GM23338 (cell line): ENCODE measurements at places on chromosomes 11 and 22. TPM values are rescaled to one million over a fixed set of nuclear protein-coding genes. Genes with fewer than 3 reads are reported as not detected.

- peaks cover 22% of the 10 kb centered on the region; the same call in 1 of the 2 replicates for H3K4me1 ChIP-seq
- H3K27ac ChIP-seq = 0 out of 2 replicates have a peak overlapping the region, but pooled peaks have one; percentile 1
- no peaks in the 10 kb centered on the region for H3K36me3 ChIP-seq
- no peaks in the 10 kb centered on the region for H3K27me3 ChIP-seq
These were observed 982 bp downstream of the APOBEC3H start for GRCh38 chr22:39098026-39098425.

- H3K27me3 ChIP-seq = no peaks in the 10 kb centered on the region
- H3K36me3 ChIP-seq = no peaks in the 10 kb centered on the region; the same call in 1 of the 2 replicates
- H3K27ac ChIP-seq = no peak overlapping the region
- H3K4me1 ChIP-seq = peaks cover 29% of the 10 kb centered on the region
- DNase-seq = peak; percentile 65
These were observed 539 bp downstream of the EIF4ENIF1 start for GRCh38 chr22:31488988-31489617.

- peaks cover 9% of the 10 kb centered on the region for H3K4me1 ChIP-seq
- no peak overlapping the region for H3K4me3 ChIP-seq
- H3K27me3 ChIP-seq = no peaks in the 10 kb centered on the region
These were observed 11.9 kb upstream of the MDK start for GRCh38 chr11:46369458-46370152.

DNA sequence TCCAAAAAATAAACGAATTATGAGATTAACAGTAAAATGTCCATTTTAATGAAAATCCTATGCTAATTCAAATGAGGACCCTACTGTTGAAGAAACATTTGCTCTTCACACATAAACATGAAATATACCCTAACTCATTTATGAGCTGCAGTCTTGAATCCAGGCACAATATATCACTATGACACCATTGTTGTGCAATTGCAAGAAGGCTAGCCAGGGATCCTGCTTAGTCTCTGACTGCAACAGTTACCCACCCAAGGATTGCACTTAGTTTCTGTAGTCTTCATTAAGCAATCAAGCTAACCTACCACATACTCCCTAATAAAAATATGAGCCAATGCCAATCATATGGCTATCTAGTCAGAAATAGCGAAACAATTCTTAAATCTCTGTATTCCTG, 981.0 kb upstream of the FAT3 start:
- no peak for DNase-seq
- no peaks in the 10 kb centered on the region for H3K27me3 ChIP-seq
- H3K4me3 ChIP-seq = no peak overlapping the region
- no peaks in the 10 kb centered on the region for H3K36me3 ChIP-seq

- peak overlapping the region; percentile 90; the same call in 1 of the 2 replicates for H3K27ac ChIP-seq
- no peaks in the 10 kb centered on the region for H3K27me3 ChIP-seq
- peak overlapping the region; percentile 31; the same call in 1 of the 2 replicates for H3K4me3 ChIP-seq
- DNase-seq = peak; percentile 85
- no peaks in the 10 kb centered on the region for H3K36me3 ChIP-seq
These were observed 59.1 kb upstream of the ARFGAP3 start for GRCh38 chr22:42915980-42916765.

GRCh38 chr11:117941976-117942654, 12.9 kb upstream of the TMPRSS13 start:
- no peak for DNase-seq
- no peak overlapping the region for H3K27ac ChIP-seq
- H3K27me3 ChIP-seq = no peaks in the 10 kb centered on the region
- no peaks in the 10 kb centered on the region for H3K4me1 ChIP-seq
- no peaks in the 10 kb centered on the region for H3K36me3 ChIP-seq

DNA sequence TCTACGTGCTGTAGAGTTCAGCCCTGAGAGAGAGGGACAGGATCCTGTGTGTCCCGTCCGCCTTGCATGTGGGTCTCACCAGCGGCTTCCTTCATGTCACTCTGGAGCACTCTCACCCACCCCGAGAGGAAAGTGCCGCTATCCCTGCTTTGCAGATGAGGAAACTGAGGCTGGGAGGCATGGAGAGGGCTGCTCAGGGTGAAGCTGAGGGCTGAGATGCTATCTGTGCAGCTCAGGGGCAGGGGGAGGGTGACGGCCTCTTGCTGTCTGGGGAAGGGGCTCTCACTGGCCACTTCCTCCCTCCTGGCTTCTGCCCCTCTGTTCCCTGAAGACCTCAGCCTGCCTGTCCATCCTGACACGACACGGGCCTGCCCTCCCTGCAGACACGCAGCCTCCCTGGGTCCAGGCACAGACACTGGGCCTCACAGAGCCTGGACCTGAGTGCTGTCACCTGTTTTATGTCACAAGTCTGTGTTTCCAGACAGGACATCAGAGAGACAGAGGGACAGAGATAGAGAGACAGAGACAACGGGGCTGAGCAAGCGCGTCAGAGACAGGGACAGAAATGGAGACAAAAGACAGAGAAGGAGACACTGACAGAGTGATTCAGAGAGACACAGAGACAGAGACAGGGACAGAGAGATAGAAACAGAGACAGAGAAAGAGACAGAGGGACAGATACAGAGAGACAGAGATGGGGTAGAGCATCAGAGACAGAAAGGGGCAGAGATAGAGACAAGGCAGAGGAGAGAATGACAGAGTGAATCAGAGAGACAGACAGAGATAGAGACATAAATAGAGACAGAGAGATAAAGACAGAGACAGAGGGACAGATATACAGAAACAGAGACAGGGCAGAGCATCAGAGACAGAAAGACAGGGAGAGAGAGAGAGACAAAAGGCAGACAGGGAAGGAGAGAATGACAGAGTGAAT, 53.1 kb downstream of the MCM5 start:
- peaks cover 7% of the 10 kb centered on the region; the same call in 1 of the 2 replicates for H3K4me1 ChIP-seq
- H3K27me3 ChIP-seq = no peaks in the 10 kb centered on the region
- DNase-seq = no peak

DNA sequence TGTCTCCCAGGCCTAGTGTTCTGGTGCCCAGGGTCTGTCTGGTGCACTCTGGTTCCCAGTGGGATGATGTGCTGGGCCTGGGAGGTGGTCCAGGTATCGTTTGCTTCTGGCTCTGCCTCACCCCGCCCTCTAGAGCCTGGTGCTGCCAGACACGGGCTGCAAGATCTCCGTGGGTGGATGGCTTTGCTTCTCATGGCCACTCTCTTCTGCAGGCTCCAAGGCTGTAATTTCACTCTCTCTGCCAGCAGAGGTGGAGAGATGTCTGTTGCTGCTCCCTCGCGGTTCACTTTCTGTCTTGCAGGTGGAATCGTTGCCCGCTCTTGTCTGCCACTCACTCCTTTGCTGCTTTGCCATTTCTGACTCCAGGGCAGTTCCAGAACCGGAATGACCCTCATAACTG, 13.4 kb downstream of the NADSYN1 start:
- no peaks in the 10 kb centered on the region for H3K4me1 ChIP-seq
- no peak overlapping the region for H3K4me3 ChIP-seq
- no peaks in the 10 kb centered on the region for H3K27me3 ChIP-seq

DNA sequence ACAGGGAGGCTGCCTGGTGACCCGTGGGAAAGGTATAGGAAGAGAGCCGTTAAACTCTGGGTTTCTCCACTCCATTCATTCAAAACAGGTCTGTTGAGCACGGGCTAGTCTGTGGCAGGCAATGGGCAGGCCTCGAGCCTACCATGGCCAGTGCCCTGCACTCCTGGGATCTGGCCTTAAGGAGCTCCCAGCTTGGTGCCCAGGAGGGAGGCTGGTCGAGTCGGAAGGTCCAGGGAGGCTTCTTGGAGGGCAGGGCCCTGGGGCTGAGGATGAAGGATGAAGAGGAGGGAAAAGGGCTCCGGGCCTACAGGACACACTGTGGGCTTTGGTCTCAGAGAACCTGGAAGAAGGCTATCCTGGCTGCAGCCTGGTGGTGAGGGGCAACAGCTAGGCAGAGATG, 41.9 kb upstream of the MN1 start:
- H3K36me3 ChIP-seq = no peaks in the 10 kb centered on the region
- no peak for DNase-seq
- no peak overlapping the region for H3K4me3 ChIP-seq
- no peaks in the 10 kb centered on the region for H3K27me3 ChIP-seq

GRCh38 chr11:80320226-80320625, 879.4 kb upstream of the TENM4 start:
- peaks cover 6% of the 10 kb centered on the region; the same call in 1 of the 2 replicates for H3K27me3 ChIP-seq
- H3K27ac ChIP-seq = peak overlapping the region; percentile 5; the same call in 1 of the 2 replicates
- H3K36me3 ChIP-seq = no peaks in the 10 kb centered on the region; the same call in 1 of the 2 replicates

GRCh38 chr11:66973956-66974580, 1.0 kb upstream of the C11orf86 start:
- H3K27me3 ChIP-seq = no peaks in the 10 kb centered on the region
- H3K4me1 ChIP-seq = peaks cover 11% of the 10 kb centered on the region; the same call in 1 of the 2 replicates
- H3K4me3 ChIP-seq = no peak overlapping the region
- DNase-seq = no peak

- no peaks in the 10 kb centered on the region for H3K27me3 ChIP-seq
- no peaks in the 10 kb centered on the region for H3K36me3 ChIP-seq
- no peak overlapping the region for H3K27ac ChIP-seq
- no peak overlapping the region for H3K4me3 ChIP-seq
- no peak for DNase-seq
These were observed 119.2 kb upstream of the C11orf87 start for GRCh38 chr11:109302591-109303334.

DNA sequence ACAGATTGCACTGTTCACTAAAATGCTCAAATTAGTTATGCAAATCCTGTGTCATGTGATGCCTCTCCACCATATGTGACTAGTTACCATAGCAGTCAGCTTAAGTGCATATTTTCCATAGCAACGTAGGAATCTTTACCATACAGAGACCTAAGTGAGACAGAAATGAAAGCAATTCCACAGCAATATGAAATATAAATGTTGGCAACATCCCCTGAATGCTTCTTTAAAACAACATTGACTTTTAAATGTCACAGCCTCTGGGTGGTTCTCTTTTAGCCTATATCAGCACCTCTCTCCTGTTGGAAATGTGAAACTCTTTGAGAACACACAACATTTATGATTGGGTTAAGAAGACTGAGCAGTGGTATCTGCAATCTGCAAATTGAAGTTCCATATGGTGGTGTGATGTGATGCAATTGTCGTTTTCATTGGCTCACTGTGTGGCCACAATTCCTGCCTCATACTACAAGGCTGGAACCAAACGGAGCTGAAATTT, 814.6 kb downstream of the DLG2 start:
- no peaks in the 10 kb centered on the region for H3K27me3 ChIP-seq
- no peak overlapping the region for H3K4me3 ChIP-seq
- H3K4me1 ChIP-seq = no peaks in the 10 kb centered on the region
- DNase-seq = no peak

- H3K36me3 ChIP-seq = no peaks in the 10 kb centered on the region
- peak; percentile 58 for DNase-seq
- no peaks in the 10 kb centered on the region for H3K4me1 ChIP-seq
- H3K4me3 ChIP-seq = no peak overlapping the region
- no peaks in the 10 kb centered on the region for H3K27me3 ChIP-seq
These were observed 234.4 kb upstream of the MTNR1B start for GRCh38 chr11:92735039-92735438.

DNA sequence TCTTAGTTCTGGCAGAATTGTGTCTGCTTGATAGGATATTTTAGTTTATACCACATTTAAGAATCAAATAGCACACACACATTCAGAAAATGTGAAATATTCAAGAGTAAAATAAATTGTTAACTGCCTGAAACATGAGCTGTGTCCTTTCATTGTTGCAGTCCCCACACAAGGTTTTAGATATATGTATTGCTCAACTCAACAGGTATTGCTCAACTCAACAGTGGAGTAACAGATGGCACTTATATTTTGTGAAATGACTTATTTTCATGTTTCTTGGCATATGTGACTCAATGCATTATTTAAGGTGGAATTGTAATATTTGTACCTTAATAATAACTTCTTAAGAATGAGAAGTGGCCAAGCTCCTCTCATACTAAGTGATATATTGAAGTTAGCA, 760.3 kb downstream of the CNTN5 start:
- H3K4me1 ChIP-seq = no peaks in the 10 kb centered on the region

- H3K27ac ChIP-seq = no peak overlapping the region
- no peaks in the 10 kb centered on the region for H3K36me3 ChIP-seq
- no peak for DNase-seq
These were observed 20.2 kb downstream of the FOLR3 start for GRCh38 chr11:72155751-72156150.

DNA sequence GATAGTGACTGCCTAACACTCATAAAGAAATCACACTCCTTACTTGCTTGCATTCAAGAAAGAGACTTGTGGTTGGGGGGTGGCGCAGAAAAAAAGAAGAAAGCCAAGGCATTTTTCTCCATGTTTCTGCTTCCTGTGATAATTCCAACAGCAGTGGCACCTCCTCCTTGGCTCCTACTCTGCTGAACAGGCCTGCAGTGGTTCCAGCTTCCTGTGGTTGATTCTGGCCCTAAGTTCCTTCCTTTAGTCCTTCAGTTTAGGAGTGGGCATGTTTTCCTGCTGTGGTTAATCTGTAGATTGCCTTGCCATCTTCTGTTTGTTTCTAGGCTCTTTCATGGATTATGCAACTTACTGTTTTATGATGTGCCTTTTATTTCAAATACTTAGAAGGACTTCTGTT, 940.4 kb downstream of the DLG2 start:
- H3K27me3 ChIP-seq = no peaks in the 10 kb centered on the region
- no peak overlapping the region for H3K27ac ChIP-seq
- no peaks in the 10 kb centered on the region for H3K36me3 ChIP-seq
- no peaks in the 10 kb centered on the region for H3K4me1 ChIP-seq
- peak; percentile 13 for DNase-seq
- H3K4me3 ChIP-seq = no peak overlapping the region

The OSM gene
- total RNA-seq = not detected in 2 replicates

The BATF2 gene
- 0.58 and 1.6 TPM in 2 replicates for total RNA-seq

The SHISA8 gene
- total RNA-seq = 0.62 and 5.1 TPM in 2 replicates

The CNIH2 gene
- 9.2 and 10.8 TPM in 2 replicates for total RNA-seq

The RFPL2 gene
- 1.3 TPM in 1 of 2 replicates, not detected in the other for total RNA-seq

The MS4A6A gene
- total RNA-seq = not detected in 2 replicates

The TOP3B gene
- 53.5 and 77.7 TPM in 2 replicates for total RNA-seq

The PLAAT5 gene
- 10.4 and 11.6 TPM in 2 replicates for total RNA-seq

The SLC6A5 gene
- not detected in 2 replicates for total RNA-seq

The B4GALNT4 gene
- total RNA-seq = 55.2 and 92.6 TPM in 2 replicates
